ENCODE measurements at places on chromosomes 11 and 22. TPM values are rescaled to one million over a fixed set of nuclear protein-coding genes. Genes with fewer than 3 reads are reported as not detected.

- no peaks in the 10 kb centered on the region for H3K4me1 ChIP-seq
- no peak overlapping the region for H3K4me3 ChIP-seq
- no peak overlapping the region for H3K27ac ChIP-seq
- H3K27me3 ChIP-seq, result no peaks in the 10 kb centered on the region
These were observed 35.3 kb downstream of the MMP13 start for GRCh38 chr11:102920118-102920684.

- H3K27me3 ChIP-seq, result no peaks in the 10 kb centered on the region
- no peak overlapping the region for H3K4me3 ChIP-seq
- H3K27ac ChIP-seq, result no peak overlapping the region
- no peaks in the 10 kb centered on the region for H3K4me1 ChIP-seq
- H3K36me3 ChIP-seq, result no peaks in the 10 kb centered on the region
These were observed 5.1 kb downstream of the KRTAP5-7 start for GRCh38 chr11:71532036-71532610.

DNA sequence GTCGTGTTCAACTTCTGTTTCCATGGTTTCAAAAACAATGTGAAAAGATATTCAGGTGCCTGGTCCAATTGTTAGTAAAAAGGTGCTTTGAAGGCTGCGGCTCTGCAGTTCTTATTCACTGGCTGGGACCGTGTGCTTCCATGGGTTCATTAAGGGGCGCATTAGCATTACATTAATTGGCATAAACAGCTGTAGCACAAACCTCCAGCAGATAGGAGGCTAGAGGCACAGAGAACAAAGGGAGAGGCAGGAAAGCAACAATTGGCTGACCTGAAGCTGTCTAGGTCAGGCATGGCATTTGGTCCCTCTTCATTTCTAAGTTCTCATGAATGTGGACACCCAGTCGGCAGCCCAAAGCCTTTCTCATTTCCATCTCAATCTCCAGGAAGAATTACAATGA is 16.6 kb downstream of the PAK1 start:
- peaks cover 3% of the 10 kb centered on the region for H3K4me1 ChIP-seq
- DNase-seq, result no peak
- H3K36me3 ChIP-seq, result no peaks in the 10 kb centered on the region

DNA sequence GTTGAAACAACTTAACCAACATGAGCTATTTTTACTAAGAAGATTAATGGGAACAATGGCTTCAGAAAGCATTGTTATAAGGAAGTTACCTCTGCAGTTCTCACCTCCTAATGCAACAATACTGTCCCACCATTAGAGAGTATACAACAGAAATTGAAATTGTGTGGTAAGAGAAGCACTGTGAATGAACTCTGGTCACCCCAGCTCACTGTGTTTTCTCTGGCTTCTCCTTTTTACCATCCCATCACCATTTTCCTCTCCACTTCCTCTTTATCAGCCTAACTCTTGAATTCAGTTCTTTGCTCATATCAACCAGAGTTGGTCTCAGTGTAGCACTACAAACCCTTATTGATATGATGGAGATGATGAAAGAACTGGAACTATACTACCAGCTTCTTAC is 138.0 kb upstream of the POU2AF2 start:
- H3K4me3 ChIP-seq, result no peak overlapping the region
- no peaks in the 10 kb centered on the region for H3K27me3 ChIP-seq
- no peaks in the 10 kb centered on the region for H3K36me3 ChIP-seq
- no peak for DNase-seq
- H3K27ac ChIP-seq, result no peak overlapping the region

DNA sequence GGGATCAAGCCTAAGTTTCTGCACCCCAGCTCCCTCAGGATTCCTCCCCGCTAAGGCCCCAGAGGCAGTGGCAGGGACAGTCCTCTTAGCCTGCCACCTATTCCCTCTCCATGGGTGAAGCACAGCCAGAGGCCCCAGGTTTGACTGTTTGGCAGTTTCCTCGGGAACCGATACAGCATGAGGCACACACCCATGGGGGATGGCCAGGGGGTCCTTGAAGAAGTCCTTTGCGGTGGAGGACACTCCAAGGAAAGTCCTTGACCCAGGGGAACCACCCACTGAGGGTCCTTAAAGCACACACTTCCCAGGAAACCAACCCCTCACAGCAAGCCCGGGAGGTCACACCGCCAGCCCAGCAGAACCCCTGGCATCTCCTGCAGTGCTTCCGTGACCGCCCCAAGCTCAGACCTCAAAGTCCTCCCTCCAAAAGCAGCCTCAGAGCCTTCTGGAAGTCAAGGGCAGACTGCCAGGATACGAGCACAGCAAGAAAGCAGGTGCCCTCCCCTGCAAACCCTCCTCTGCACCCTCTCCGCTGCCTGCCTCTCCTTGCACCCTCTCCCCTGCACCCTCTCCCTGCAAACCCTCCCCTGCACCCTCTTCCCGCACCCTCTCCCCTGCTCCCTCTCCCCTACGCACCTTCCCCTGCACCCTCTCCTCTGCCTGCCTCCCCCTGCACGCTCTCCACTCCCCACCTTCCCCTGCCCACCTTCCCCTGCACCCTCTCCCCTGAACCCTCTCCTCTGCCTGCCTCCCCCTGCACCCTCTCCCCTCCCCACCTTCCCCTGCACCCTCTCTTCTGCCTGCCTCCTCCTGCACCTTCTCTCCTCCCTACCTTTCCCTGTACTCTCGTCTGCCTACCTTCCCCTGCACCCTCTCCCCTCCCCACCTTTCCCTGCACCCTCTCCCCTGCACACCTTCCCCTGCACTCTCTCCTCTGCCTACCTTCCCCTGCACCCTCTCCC is 1.4 kb downstream of the SIGIRR start:
- H3K36me3 ChIP-seq, result no peaks in the 10 kb centered on the region
- no peak overlapping the region for H3K4me3 ChIP-seq
- peak; percentile 46 for DNase-seq
- no peaks in the 10 kb centered on the region for H3K27me3 ChIP-seq

- DNase-seq, result no peak
- peak overlapping the region; percentile 64 for H3K27ac ChIP-seq
- H3K36me3 ChIP-seq, result no peaks in the 10 kb centered on the region
- peak overlapping the region; percentile 68 for H3K4me3 ChIP-seq
These were observed 677 bp downstream of the DYNC2H1 start for GRCh38 chr11:103109818-103110388.

DNA sequence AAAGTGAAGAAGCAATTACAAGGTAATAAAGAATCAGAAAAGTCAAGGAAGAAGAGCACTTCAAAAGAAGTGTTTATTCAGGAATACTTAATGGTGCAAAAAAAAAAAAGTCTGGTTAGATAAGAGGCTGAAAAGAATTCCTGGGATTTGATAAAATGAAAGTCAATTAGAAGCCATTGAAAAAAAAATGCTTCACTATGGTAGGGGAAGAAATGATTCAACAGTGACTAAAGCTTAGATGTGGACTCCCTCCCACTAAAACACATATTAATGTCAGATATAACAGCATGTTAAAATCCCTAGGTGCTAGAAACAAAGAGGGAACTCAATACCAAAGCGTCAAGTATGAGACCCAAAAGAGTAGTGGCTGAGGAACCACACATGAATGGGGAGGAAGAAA is 335.3 kb upstream of the PITPNB start:
- no peak overlapping the region for H3K4me3 ChIP-seq
- no peaks in the 10 kb centered on the region for H3K36me3 ChIP-seq
- no peak for DNase-seq
- H3K27me3 ChIP-seq, result no peaks in the 10 kb centered on the region
- H3K27ac ChIP-seq, result no peak overlapping the region
- H3K4me1 ChIP-seq, result no peaks in the 10 kb centered on the region

DNA sequence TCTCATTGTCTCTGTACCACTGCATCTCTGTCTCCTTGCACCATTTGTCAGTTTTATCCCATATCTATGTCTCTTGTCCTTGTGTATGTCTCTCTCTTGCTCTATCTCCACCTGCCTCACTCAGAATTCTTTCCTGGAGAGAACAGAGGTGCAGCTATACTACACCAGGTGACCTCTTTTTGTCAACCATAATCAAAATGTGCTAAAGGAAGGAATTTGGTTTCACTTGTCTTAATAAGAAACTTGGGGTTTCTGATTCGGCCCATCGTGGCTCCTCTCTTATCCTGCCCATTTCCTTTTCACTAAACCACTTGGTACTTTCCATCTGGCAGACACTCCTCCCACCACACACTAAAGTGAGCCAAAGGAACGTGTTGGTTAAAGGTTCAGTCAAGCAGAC is 2.0 kb upstream of the C11orf42 start:
- no peaks in the 10 kb centered on the region for H3K27me3 ChIP-seq
- no peak for DNase-seq
- H3K36me3 ChIP-seq, result no peaks in the 10 kb centered on the region
- H3K4me1 ChIP-seq, result no peaks in the 10 kb centered on the region
- no peak overlapping the region for H3K27ac ChIP-seq

DNA sequence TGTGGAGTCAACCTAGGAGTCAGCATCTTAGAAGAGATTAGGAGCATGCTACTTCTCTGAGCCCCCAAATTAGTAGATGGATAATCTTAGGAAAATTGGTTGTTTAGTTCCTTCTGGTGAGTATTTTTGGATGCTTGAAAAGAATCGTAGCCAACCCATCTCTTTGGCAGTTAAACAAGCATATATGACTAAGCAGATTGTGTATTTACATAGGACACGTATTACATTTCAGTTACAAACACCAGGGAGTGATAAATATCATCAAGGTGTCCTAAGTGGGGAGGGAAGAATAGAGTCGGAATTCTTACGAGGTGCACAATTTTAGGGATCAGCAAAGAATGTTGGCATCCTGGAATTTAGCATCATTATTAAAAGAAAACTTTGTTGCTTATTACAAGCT is 13.5 kb downstream of the PLET1 start:
- no peak for DNase-seq
- H3K36me3 ChIP-seq, result no peaks in the 10 kb centered on the region
- no peak overlapping the region for H3K4me3 ChIP-seq
- H3K27me3 ChIP-seq, result no peaks in the 10 kb centered on the region
- H3K27ac ChIP-seq, result no peak overlapping the region
- H3K4me1 ChIP-seq, result no peaks in the 10 kb centered on the region

GRCh38 chr11:124329787-124330478 is 9.9 kb upstream of the OR8D2 start:
- no peaks in the 10 kb centered on the region for H3K27me3 ChIP-seq
- no peaks in the 10 kb centered on the region for H3K36me3 ChIP-seq
- H3K4me1 ChIP-seq, result no peaks in the 10 kb centered on the region
- H3K27ac ChIP-seq, result no peak overlapping the region

DNA sequence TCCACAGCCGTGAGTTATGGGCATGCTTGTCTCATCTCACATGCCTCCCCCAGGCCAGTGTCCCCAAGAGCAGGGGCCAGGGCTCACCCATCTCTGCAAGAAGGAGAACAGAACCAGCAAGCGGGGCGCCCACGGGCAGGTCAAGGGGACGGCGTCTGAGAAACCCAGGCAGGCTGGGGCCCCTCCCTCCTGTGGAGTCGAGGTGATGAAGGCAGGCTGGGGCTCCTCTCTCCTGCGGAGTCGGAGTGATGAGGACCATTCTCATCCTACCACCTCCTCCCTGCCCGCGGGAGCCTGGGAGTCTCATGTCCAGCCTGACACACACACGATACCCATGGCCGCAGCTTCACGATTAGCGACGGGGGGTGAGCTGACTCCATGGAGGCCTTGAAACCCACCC is 141.9 kb downstream of the CTTN start:
- DNase-seq, result no peak
- H3K27me3 ChIP-seq, result no peaks in the 10 kb centered on the region
- H3K27ac ChIP-seq, result no peak overlapping the region
- H3K4me1 ChIP-seq, result no peaks in the 10 kb centered on the region
- no peak overlapping the region for H3K4me3 ChIP-seq

- no peaks in the 10 kb centered on the region for H3K4me1 ChIP-seq
- H3K27me3 ChIP-seq, result no peaks in the 10 kb centered on the region
- no peak overlapping the region for H3K27ac ChIP-seq
- no peak overlapping the region for H3K4me3 ChIP-seq
These were observed 48.9 kb downstream of the RTL6 start for GRCh38 chr22:44449061-44449682.

DNA sequence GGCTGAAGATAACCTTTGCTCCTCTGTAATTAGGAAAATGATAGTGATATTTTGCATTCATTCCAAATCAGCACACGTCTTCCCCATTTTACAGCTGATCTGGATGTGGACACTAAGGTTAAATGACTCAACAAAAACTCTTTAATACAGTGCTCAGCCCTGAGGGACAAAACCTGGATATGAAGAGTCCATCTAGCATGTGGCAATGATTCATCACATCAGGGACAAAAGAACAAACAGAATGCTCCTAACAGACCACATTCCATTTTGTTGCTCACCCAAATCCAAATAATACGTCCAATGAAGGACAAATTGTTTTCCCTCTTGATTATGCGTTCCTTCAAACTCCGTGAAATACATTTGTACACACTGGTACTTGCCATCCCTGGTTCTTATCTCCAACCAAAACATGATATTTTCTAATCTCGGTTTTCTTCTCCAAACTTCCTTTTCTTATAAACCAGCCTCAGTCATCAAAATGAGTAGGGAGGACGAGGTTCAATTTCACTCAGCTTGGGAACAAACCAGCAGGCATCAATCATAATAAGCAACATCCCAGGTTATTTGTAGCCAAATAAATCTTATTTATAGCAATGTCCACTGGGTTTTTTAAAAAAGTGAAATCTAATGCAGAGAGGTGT is 53.7 kb upstream of the MTMR2 start:
- no peak overlapping the region for H3K27ac ChIP-seq
- no peaks in the 10 kb centered on the region for H3K27me3 ChIP-seq
- H3K4me1 ChIP-seq, result no peaks in the 10 kb centered on the region
- H3K4me3 ChIP-seq, result no peak overlapping the region
- DNase-seq, result no peak

- peak overlapping the region; percentile 63 for H3K4me3 ChIP-seq
- H3K36me3 ChIP-seq, result no peaks in the 10 kb centered on the region
- H3K4me1 ChIP-seq, result peaks cover 42% of the 10 kb centered on the region
- peak; percentile 34 for DNase-seq
These were observed 1.2 kb downstream of the TRABD start for GRCh38 chr22:50186761-50187523.

DNA sequence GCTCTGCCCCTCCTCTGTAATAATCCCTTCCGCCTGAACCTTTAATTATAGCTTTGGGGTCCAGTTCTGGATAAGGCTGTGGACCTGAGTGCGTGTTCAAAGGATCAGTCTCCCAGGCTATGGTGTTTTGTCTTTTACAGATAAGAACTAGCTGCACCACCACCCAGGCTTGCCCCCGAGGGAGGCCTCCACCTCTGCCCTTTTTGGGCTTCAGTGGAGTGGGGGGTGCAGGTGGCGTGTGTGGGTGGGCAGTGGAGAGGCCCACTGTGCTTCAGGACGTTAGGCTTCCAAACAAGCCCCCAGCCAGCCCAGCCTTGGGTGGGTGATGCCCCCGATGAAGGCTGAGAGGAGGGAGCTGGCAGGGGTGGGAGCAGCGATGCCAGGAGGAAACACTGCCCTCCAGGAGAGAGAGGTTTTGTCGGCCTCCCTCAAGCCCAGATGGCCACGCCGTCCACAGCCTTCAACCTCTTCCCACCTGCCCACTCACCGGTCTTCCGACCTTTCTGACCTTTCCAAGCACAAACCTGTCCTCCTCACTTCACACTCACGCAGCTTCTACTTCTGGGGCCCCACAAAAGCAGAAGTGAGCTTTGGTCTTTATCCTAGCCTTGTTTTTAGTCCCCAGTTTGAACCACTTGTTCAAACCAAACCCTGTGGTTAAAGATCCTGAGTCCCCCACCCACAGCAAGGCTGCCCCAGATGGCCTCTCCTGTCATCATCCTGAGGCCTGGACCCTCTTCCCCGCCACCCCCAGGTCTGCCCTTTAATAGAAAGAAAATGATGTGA is 20.4 kb downstream of the PSMD13 start:
- no peak overlapping the region for H3K4me3 ChIP-seq
- H3K27me3 ChIP-seq, result no peaks in the 10 kb centered on the region
- DNase-seq, result no peak
- no peak overlapping the region for H3K27ac ChIP-seq

KIAA1671 gene
- 23.1 TPM for total RNA-seq

C22orf31 gene
- not detected for total RNA-seq

RAB36 gene
- 2.6 TPM for total RNA-seq

DDI1 gene
- total RNA-seq, result not detected

RAB6A gene
- total RNA-seq, result 45.9 TPM
